ENCODE measurements at places on chromosomes 11 and 22.
A peak's percentile ranks its signal among the peaks of the same experiment; 100 is the strongest.

DNA sequence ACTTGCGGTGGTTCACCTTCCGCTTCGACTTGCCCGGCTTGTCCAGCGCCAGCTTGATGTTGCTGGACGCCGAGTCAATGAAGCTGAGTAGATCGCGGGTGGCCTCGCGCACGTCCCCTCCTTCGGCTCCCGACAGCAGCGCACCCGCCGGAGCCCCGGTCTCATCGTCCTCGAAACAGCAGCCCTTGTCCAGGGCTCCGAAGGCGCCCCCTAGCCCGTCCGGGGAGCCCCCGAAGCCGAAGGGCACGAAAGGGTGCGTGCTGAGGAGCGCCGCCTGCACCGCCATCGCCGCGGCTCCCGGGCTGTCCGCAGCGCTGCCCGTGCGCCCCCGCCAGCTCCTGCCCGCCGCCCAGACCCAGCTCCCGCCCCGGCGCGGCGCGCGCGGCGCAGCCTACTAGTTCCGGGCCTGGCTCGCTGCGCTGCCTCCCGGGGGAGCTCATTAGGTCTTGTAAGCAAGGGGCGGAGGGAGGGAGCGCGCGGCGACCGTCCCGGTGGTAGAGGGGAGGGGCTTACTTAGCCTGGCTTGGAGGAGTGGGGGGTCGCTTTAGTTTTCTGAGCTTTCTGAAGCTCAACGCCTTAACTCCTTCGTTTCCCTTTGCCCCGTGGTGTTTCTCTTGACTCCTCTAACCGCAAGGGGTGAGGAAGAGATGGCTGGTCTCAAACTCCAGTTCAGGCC, at the start of gene FAM181B:
Gene FAM181B (minus strand): TSS at position 421 of the 676 bp plus-strand sequence. CDS start 135 bp downstream, at position 286.
- peak; percentile 18 for DNase-seq

GRCh38 chr11:87116185-87116584, 78.5 kb downstream of the TMEM135 start:
- DNase-seq = no peak

DNA sequence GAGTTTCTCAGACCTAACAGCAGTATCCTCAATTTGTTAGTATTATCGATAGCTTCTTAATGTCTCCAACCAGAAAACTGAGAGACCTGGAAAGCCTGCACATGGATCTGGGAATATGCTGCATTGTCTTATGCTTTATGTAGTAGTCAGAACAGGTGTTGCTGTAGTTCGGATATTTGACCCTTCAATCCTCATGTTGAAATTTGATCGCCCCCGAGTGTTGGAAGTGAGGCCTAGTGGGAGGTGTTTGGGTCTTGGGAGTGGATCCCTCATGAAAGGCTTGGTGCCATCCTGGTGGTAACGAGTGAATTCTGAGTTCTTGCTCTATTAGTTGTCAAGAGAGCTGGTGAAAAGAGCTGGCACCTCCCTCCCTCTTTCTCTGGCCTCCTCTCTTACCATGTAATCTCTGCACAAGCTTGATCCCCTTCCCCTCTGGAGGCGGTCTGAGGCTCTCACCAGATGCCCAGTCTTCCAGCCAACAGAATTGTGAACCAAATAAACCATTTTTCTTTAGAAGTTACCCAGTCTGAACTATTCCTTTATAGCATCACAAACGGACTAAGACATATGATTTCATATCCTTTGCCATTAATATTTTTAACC, 227.1 kb downstream of the DDX10 start:
- no peak for DNase-seq

GRCh38 chr11:64229744-64230170, 591 bp upstream of the DNAJC4 start:
- no peak for DNase-seq

DNA sequence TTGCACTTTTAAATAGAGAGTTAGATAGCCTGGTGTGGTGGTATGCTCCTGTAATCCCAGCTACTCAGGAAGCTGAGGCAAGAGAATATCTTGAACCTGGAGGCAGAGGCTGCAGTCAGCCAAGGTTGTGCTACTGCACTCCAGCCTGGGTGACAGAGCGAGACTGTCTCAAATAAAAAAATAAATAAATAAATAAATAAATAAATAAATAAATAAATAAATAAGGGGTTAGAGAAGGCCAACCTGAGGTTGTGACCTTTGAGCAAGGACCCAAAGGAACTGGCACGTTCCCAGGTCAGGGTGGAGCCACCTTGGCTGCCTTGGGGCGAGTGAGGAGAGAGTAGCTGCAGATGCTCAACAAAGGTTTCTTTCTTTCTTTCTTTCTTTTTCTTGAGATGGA, 65.3 kb upstream of the TENM4 start:
- DNase-seq = no peak

DNA sequence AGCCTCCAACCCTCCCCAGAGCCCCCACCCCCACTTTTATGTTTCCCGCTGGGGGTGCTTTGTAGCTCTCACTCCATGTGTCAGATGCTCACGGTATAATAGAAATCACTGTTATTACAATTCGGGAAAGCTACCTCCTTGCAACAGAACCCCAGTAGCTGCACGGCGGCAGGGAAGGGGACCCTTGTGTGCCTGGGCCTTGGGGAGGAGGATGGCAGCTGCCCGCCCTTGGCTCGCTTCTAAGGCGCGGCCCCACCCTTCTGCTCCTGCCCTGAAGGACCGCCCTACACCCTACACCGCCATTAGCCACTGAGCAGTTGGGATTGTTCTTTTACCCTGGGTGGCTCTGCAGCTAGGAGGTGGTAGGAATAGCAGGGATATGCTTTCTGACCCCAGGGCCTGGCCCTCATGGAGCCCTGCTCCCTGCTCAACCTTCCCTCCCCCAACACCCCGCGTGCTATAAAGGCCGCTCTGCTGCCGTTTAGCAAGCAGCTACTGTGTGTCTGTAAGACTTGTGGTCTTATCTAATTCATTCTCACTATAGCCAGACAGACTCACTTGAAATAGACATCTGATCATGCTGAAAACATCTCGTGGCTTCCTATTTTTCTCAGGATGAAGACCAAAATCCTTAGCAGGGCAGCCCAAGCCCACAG, 219.7 kb downstream of the CEP164 start:
- DNase-seq = no peak

- DNase-seq = no peak
Measured at GRCh38 chr22:32073823-32074380, 30.8 kb downstream of the SLC5A1 start.

- DNase-seq = no peak
Measured at GRCh38 chr22:38233427-38233826, 31.6 kb downstream of the MAFF start.

GRCh38 chr22:26382782-26383181, 46.3 kb upstream of the ASPHD2 start:
- DNase-seq = no peak

DNA sequence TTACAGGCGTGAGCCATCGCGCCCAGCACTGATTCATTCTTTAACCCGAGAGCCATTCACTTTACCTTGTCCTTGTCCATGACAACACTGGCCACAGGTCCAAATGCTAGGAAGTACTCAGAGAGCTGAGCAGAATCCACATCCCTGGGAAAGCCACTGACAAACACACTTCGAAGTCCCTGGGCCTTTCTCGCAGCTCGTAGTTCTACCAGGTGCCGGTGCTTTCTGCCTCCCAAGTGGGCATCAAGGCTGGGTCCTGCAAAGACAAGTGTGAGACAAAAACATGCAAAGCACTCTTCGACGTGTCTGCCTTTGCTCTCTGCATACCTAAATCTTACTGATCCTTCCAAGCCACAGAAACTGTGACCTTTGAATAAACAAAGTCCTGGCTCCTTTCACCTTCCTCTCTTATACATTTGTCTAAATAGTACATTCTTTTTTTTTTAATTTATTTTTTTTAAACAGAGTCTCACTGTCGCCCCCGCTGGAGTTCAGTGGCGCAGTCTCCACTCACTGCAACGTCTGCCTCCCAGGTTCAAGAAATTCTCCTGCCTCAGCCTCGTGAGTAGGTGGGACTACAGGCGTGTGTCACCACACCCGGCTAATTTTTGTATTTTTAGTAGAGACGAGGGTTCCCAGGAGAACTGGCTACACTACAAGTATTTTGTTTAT, 2.2 kb downstream of the TUT1 start:
- peak; percentile 48 for DNase-seq

GRCh38 chr11:106082096-106082495, 4.6 kb downstream of the AASDHPPT start:
- DNase-seq = no peak

DNA sequence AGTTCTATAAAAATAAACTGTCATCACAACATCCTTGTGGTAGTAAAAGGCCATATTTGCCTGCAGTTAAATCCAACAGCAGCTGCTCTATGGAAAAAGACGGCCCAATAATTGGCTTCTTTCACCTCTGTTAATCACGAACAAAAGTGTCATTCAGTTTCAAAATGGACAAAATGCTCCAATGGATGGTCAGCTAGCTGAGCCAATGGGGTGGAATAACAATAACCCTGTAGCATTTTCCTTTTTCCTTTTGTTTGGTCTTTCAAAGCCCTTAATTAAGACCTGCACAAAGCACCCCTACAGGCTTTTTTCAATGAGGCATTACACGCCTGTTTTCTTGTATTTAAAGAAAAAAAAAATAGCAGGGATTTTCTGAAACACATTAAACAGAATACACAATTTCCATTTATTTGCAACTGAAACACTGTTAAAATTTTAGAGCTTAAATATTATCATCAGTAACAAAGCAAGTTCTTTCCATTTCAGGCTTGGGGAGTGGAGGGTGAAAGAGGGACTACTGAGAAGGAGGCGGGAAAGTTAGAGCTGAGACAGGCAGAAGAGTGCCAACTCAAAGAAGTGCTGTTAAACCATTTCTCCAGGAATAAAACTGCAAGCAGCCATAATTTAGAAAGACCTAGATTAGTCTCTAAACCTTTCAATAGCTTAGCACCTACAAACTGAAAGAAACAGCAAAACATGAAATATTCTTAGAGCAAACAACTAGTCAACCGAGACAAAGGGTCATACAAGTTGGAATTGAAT, 28.7 kb downstream of the LGR4 start:
- no peak for DNase-seq

- DNase-seq = peak; percentile 26
Measured at GRCh38 chr11:85756401-85757200, 54.3 kb downstream of the SYTL2 start.

GRCh38 chr22:46405901-46406300, 70.4 kb downstream of the TRMU start:
- DNase-seq = no peak

DNA sequence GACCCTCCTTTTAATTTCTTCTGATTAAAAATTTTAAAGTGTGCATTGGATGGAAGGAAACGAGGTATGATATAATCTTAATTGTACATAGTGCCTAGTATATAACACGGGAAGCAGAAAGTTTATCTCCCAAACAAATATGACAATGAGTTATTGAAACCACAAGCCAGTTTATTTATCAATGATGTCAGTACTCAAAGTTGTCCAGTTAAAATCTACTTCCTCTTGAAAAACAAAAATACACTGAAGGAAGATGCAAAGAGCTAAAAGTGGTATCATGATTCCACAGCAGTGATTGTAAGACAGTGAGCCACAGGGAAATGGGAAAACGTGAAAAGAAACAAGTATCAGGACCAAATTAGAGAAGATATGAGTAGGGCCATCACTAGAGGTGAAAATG, 18.8 kb upstream of the OR5B21 start:
- no peak for DNase-seq

DNA sequence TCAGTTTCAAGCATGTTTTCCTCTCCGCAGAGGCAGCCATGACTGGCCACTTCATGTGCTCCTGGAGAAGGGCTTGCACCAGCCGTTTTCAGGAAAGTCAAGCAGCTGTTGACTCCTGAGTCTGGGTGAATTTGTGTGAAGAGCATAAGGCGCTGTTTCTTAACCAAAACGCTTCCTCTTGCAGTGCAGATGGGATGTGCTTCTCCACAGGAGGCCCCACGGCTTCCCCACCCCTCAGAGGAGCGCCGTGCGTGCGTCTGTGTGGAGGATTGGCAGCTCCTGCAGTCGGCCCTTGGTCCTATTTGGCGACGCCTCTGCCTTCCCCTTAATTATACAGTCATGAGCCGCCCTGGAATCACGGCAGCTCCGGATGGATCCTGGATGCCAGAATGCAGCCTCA, 54.1 kb upstream of the B3GAT1 start:
- DNase-seq = no peak

DNA sequence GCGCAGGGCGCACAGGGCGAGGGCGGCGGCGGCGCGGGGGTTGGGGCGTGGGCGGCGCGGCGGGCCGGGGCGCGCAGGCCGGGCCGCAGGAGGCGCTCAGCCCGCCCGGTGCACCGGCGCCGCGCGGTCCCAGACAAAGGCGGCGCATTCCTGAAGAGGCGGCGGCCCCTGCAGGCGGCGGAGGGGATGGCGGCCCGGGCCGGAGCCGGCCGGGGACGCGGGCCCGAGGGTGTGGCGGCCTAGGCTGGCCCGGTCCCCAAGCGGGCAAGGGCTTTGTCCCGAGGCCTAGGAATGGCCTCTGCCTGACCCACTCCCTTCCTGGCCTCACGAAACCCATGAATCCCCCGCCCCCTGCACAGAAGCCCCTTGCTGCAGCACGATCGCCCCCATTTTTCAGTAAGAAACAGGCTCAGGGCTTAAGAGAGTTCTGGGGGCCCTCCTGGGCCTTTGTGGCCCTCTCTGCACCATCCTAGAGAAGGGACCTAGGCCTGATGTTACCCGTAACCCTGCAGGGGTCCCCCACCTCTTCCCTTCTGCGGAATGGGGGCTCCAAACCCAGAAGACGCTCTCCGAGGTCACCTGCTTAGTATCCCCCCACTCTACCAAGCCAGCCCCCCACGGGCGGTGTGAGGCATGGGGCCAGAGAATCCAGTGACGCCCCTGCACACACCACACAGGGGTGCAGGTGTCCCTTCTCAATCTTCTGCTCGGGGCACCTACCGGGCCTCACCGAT, at the start of gene RTN4R:
Gene RTN4R (minus strand): TSS at position 40 of the 734 bp plus-strand sequence. CDS start 226 bp downstream, outside the sequence.
- DNase-seq = peak; percentile 57

GRCh38 chr11:110251836-110252235, 44.6 kb downstream of the RDX start:
- peak; percentile 36 for DNase-seq

DNA sequence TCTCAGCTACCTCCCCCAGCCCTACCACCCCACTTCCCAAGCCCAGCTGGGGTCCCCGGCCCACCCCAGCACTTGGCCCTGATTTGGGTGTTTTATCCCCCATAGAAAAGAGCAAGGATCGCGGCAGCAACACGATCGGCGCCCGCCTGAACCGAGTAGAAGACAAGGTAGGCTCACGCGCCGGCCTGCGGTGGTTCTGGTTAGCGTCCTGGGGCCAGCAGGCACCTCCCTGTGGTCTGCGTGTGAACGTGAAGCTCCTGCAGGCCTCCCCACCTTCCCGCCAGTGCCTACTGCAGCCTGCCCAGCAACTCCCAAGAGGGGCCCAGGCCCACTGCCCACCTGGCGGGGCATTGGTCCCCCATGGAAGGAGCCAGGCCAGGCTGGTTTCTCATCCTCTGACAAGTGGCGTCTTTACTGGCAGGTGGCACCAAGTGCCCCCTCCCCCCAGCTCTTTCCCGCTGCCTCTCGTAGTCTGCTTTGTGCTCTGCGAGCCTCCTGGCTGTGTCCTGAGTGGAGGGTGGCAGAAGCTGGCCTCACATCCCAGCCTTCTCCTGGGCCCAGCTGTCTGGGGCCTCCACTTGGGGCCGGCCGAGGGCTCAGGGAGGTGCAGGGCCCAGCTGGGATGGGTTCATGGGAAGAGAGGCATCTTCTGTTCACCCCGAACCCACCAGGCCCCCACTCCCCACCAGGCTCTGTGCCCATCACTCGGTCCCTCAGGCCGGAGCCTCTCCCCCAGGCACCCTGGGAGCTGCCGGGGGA, 78.3 kb upstream of the KCNQ1OT1 start:
- DNase-seq = no peak

GRCh38 chr11:132464939-132465338, 1067.4 kb downstream of the OPCML start:
- DNase-seq = no peak
